ENCODE measurements at places on chromosomes 3 and 15.

DNA sequence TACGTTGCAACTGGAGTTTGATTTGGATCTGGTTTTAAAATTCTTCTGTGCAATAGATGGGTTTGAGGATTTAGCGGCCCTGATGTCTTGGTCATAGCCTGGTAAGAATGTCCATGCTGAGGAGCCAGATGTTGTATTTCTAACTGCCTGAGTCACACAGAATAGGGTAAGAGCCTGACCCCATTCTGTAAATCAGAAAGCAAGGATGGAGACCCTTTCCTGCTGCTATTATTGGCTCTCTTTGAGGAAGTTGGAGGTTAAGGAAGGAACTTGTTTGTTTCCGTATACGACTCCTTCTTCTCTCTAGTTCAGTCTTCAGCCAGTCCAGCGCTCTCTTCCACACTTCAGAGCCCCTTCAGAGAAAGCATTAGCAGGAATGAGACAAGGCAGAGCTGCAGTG is 65.1 kb downstream of the HCN4 start:
- no peak for DNase-seq

DNA sequence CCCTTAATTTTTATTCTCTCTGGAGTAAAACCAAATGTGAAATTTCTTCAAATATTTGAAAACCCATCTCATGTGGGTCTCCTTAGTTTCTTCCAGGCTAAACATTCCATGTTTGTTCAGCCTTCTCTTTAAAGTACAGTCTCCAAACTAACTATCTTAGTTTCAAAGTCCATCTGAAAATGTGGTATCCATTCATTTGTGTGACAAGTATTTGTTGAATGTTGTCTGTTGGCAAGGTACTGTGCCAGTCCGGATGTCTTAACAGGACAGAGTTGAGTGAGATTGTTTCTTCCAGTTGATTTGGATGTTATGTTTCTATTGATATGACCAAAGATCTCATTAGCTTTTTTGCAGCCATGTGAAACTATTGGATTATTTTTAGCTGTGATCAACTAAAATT is 347.4 kb downstream of the THSD4 start:
- no peak for DNase-seq

- no peak for DNase-seq
Observed at GRCh38 chr3:69386556-69387385, 883 bp upstream of the FRMD4B start.

- no peak for DNase-seq
Observed at GRCh38 chr3:78969483-78969882, 798.3 kb downstream of the ROBO1 start.

Measured in right forelimb (tissue), 1 donor.